ENCODE measurements at places on chromosomes 1 and 21. TPM values are rescaled to one million over a fixed set of nuclear protein-coding genes. Genes with fewer than 3 reads are reported as not detected.

The OVAAL gene
- total RNA-seq: not detected

The DMBX1 gene
- not detected for total RNA-seq

The CRP gene
- not detected for total RNA-seq

The HSD11B1 gene
- 177 TPM for total RNA-seq

The C1orf53 gene
- total RNA-seq: 40.5 TPM

The KIF21B gene
- total RNA-seq: 0.16 TPM

The USP33 gene
- 63.2 TPM for total RNA-seq

Measured in cardiac atrium fibroblast (primary cell).